Stimulated activated CD4-positive, alpha-beta T cell treated with anti-CD3 and anti-CD28 coated beads, Interleukin-4, amount 100 ng/mL, for 4 hours (primary cell): ENCODE measurements at places on chromosomes 13 and 19.

DNA sequence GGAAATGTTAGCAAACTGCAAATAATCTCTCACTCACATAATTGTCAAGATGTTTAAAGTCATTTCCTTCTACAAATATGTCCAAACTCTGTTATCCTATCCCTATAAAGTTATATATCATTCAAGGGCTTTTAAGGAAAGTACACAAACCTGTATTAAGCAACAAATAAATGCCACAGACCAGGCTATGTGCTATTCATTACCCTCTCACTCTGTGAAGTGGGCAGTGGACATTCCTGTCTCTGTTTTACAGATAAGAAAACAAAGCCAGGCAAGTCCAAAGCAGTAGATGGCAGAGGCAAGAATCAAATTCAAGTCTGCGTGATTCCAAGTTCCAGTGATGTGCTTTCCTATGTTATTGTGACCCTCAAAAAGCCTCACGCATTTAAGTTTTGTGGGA, 140.6 kb downstream of the LHFPL6 start:
- no peak for DNase-seq

DNA sequence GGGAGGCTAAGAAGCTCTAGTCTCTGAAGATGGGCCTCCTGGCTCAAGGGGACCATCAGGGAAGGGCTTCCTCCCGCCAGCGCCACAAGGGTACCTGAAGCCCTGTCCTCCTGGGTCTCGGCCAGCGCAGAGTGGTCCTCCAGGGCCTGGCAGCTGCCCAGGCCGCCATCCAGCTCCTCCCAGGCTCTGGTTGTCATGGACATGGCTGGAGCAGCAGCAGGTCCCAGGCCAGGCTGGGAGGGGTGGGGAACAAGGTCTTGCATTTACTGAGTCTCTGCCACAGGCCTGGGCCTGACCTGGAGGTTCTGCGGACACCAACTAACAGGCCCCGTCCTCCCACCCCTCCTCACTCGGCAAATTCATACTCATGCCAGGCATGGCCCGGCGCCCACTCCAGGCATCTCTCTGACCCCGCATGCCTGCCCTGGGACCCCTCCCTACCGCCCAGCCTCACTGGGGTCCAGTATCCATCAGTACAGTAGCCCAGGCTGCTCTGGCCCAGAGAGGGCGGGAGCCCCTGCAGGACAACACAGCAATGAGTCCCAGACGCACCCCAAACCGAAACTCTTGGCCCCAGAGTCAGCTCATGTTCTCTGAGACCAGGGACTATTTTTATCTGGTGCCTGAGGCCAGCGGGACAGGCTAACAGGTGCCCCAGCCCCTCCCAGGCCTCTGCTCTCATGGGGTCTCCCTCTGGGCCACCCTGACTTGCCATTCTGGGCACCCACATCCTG, 938 bp downstream of the JSRP1 start:
- no peak for DNase-seq

DNA sequence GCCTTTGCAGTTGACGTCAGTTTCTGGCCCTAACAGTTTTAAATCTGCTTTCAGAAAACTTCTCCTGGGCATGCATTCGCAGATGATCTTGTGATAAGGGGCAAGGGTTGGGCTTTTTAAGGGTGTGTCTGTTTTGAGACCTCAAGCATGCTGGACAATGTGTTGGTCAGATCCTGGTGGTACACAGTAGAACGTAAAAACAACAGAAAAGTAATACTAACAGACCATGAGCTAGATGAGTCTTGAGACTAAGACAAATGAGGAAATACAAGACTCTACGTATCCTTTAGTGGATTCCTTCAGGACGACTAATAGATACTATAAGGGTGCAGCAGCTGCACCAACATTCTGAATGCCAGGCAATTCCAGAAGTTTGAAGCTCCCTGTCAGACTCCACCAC, 237.6 kb downstream of the DNAJC15 start:
- DNase-seq, result no peak

DNA sequence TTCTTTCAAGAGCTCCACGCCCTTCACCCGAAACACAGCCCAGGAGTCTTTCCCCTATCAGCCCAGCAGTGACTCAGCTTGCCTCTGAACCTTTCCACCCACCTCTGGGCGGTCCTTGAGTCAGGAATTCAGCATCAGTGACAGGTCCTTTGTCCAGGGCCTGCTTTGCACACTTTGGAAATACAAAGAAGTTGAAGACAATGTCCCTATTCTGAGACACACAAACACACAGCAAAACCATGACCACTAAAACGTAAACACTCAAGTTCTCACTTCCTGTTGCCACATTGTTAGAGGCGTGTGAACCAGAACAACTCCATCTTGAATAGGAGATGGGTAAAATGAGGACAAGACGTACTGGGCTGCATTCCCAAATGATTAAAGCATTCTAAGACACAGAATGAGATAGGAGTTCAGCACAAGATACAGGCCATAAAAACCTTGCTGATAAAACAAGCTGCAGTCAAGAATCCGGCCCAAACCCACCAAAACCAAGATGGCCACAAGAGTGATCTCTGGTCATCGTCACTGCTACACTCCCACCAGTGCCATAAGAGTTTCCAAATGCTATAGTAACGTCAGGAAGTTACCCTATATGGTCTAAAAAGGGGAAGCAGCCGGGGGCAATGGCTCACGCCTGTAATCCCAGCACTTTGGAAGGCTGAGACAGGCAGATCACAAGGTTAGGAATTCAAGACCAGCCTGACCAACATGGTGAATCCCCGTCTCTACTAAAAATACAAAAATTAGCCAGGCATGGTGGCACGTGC, 49.2 kb upstream of the ATP12A start:
- DNase-seq, result no peak

DNA sequence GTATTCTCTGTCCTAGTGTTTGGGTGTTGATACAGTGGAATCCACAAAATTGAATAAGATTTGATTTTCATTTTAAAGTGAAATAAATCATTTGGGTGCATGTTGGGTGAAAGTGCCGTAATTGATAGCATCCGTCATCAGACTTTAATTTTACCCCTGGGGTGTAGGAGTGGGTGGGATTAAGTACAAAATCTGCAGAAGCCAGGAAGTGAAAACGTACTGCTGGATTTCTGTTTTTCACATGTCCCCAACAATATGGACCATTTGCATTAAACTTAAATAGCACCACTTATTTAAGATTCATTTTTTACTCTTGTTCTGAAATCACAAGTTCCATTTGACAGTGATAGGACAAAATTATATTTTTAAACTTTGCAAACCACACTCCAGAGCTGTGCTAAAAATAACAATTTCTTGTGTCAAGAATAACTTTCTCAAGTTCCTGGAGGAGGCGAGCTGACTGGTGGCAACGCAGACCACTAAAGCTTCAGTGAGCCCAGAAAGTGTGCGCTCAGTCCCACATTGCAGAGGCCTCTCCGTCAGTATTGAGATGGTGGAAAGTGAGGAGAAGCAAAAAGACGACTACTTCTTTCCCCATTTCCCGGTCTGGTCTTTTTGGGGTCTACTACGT, 71.3 kb downstream of the ARHGEF7 start:
- no peak for DNase-seq

GRCh38 chr13:39557285-39557955, 45.6 kb downstream of the LHFPL6 start:
- no peak for DNase-seq

DNA sequence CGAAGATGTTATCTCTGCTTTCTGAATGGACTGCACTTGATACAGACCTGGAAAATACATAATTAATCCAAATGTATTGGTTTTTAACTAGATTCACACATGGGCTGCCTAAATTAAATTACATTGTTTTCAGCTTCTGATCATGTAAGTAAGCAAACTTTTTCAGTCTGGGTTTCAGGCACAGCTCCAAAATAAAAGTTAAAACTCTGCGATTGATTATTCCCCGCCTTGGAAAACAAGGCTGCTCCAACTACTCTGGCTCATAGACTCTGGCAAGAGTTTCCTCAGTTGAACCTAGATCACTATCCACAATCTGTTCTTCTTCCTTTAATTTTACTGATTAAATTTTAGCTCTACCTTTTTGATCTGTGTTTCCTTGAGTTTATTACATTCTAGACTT, 526.0 kb upstream of the SPRY2 start:
- no peak for DNase-seq

- DNase-seq, result peak; percentile 70
Observed at GRCh38 chr19:4172861-4173473, 9.4 kb downstream of the SIRT6 start.

DNA sequence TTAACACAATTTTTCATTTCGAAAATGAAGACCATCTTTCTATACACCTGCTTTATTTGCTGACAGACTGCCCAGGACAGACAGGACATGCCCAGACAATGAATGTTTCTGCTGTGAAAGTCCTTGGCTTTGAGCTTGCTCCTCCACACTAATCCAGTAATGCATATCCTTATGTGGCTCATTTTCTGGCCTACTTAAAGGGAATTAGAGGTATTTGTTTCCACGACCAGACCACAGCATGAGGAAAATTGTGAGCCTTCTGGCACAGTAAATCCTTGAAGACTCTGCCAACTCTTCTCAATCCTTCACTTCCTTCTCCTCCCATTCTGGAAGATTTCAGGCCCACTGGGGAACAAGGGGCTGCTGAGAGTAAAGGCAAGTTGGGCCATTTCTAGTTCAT, 25.7 kb downstream of the CCDC70 start:
- no peak for DNase-seq

- DNase-seq, result no peak
Observed at GRCh38 chr19:52211926-52212571, 22.2 kb downstream of the PPP2R1A start.

DNA sequence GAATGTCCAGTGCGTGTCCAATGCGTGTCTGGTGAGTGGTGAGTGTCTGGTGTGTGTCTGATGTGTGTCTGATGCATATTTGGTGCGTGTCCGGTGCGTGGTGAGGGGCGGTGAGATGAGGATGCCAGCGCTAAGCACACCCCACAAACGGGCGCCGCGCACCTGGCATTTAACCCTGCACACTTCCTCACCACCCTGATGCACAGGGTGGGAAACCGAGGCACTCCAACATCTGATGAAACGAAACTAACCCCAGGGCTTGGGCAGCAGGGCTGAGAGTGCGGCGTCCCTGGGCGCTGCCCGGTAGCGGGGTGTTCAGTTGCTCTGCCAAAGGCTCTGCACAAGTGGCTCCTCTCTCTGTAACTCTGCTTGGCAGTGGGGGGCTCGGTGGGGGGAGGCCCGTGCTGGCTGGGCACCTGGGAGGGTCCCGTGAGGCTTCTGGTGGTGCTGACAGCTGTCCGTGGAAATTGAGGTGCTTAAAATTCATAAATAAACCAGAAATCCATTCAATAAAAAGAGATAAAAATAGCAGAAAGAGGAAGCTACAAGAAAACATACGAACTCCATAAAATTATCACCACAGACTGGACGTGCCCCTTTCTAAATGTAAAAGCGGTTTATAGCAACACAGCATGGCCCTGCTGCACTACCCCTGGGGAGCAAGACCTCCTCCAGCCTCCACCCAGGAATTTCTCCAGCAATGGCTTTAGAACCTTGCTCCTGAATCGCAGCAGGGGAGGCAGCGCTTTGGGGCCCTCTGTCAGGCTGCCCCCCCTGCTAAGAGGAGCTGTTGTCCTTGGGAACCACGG, 76.0 kb downstream of the RASA3 start:
- DNase-seq, result no peak

DNA sequence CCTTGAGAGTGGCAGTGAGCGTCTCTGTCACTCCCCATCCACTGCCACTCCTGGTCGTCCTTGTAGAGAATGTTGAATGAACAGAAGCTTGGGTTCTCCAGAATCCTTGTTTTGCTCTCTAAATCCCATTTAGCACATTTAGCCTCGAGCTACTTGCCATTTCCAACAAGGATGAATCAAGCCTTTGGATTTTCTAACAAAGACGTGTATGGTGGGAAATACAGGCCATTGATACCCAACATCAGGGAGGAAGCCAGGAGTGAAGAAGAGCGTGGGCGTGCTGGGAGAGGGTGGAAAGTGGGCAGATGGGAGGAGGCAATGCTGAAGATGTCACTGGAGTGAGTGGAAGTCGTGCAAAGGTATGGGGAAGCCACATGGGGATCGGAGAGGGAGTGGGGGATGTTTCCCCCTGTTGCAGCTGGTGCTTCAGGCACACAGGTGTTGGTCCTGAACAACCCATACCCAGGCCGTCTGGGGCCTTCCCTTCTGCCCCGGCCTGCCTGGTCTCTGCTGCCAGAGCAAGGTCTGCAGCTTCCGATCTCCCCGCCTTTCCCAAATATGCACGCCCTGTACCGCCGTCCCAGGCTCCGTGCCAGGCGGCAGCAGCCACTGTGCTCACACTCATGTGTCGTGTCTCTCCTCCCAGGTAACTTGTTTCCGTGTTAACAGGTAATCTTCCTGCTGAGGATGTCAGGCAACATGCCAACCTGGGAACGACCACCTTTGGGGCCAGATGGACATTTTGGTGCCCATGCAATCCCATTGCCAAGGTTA, 48.7 kb downstream of the ZIC5 start:
- DNase-seq, result no peak

DNA sequence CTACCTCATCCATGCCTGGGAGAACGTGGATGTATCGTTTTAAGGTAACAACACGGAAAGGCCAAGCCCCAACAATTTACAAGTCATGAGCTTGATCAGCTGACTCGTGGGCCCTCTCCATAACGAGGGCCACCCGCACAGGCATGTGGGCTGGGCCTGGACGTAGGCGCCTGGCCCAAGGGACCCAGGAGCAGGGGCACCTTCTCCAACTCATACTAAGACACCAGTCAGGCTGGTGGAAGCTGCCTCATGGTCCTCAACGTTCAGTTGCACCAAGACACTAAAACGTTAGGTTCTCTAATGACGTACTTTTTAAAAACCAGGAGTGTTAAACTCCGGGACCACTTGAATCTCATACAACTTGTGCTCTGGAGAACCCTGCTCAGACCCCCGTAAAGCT, 21.8 kb upstream of the EIF3G start:
- DNase-seq, result no peak

- no peak for DNase-seq
Observed at GRCh38 chr13:29210676-29211075, 384.8 kb downstream of the SLC7A1 start.

DNA sequence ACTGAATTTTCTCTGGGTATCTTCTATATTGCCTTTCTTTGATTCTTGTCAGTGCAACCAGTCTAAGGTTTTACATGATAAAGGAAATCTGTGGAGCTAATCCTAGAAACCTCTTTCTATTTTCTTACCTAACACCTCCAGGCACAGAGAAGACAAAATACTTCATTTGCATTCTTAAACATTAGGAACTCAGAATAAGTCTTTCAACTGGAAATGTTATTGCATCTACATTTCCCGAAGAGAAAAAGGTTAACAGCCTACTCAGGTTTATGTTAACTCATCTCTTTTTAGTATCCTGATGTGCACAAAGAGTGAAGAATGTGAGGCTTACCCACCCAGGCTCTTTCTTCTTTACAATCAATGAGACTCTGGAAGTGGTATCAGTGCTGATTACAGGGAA, 106.7 kb downstream of the PCCA start:
- no peak for DNase-seq
